Heart right ventricle (tissue), 16 donors: ENCODE measurements at places on chromosomes 2 and 18. TPM values are rescaled to one million over a fixed set of nuclear protein-coding genes. Genes with fewer than 3 reads are reported as not detected.

- no peak for DNase-seq
Measured at GRCh38 chr18:78975699-78976335, 3.8 kb upstream of the SALL3 start.

Gene ASB1
- 51.2 TPM for total RNA-seq

DNA sequence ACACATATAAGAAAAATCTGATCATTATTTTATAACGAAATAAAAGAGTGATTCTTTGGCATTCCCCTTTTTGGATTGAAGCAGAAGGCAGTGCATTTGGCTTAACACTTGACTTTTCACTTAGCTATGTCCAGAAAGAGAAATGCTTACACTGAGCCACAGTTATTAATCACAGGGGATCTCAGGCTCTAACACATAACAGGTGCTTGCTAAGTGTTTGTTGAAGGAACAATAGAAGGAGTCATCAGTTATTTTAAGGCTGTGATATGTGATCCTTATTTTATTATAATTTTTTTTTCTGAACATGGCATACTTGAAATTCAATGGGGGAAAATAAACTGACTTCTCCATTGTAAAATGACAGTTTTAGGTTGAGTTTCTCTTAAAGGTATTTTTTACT lies 209.5 kb downstream of the UBE2E3 start:
- DNase-seq: no peak

GRCh38 chr18:54269893-54270844 lies 852 bp downstream of the POLI start:
- DNase-seq: peak; percentile 38

Gene NCKAP1
- 141 TPM for total RNA-seq

Gene TUBB8B
- total RNA-seq: not detected

- no peak for DNase-seq
Measured at GRCh38 chr18:61703508-61703907, 189.3 kb downstream of the RNF152 start.

Gene PTPN2
- 14.0 TPM for total RNA-seq

DNA sequence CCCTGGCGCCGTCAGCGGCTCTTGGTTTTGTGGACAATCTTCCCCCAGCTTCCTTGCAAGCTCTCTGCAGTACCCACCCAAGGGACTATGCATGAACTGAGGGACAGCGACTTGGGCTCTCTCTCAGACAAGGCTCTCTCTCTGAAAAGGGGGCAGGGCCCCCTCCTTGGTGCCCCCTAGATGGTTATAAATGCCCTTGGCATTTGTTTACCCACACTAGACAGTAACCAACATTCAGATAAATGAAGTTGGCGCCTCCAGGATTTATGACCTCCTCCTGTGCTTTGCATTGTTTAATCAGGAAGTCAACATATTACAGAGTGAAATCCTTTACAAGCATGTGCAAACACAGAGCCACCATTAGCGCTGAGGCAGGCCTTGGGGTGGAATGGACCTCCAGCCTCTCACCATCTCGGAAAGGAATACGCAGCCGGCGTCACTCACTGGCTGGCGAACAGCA lies 547.4 kb upstream of the ID2 start:
- DNase-seq: no peak

- peak; percentile 40 for DNase-seq
Measured at GRCh38 chr2:48249025-48249424, 280.9 kb upstream of the STON1 start.

Gene POTEI
- not detected for total RNA-seq

Gene MARCHF4
- not detected for total RNA-seq

Gene ABCB11
- not detected for total RNA-seq

- no peak for DNase-seq
Measured at GRCh38 chr18:62538881-62539280, 16.1 kb downstream of the ZCCHC2 start.

- no peak for DNase-seq
Measured at GRCh38 chr2:38163006-38163405, 87.1 kb upstream of the CYP1B1 start.

- no peak for DNase-seq
Measured at GRCh38 chr18:39960550-39960949, 1994.5 kb upstream of the PIK3C3 start.

- DNase-seq: no peak
Measured at GRCh38 chr2:219675221-219675620, 47.8 kb downstream of the SLC4A3 start.

DNA sequence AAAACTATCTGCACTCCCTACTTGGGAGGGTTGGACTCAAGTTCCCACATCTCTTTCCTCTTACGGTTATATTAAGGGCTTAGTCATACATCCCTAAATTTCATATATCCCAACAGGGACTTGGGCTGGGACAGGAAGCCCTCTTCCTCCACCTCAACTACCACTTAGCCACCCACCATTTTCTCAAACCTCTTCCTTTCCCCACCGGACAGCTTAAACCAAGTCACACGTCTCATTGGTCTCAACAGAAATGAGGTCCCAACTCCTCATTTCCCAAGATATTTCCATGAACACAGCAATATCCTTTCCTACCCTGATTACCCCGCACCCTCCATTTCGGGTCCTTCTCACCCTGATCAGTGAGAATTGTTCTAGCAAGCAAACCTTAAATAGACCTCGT lies 736 bp downstream of the ZSCAN30 start:
- no peak for DNase-seq

- DNase-seq: no peak
Measured at GRCh38 chr18:43965691-43966090, 688.4 kb upstream of the SYT4 start.

Gene CDK15
- total RNA-seq: 0.15 TPM

DNA sequence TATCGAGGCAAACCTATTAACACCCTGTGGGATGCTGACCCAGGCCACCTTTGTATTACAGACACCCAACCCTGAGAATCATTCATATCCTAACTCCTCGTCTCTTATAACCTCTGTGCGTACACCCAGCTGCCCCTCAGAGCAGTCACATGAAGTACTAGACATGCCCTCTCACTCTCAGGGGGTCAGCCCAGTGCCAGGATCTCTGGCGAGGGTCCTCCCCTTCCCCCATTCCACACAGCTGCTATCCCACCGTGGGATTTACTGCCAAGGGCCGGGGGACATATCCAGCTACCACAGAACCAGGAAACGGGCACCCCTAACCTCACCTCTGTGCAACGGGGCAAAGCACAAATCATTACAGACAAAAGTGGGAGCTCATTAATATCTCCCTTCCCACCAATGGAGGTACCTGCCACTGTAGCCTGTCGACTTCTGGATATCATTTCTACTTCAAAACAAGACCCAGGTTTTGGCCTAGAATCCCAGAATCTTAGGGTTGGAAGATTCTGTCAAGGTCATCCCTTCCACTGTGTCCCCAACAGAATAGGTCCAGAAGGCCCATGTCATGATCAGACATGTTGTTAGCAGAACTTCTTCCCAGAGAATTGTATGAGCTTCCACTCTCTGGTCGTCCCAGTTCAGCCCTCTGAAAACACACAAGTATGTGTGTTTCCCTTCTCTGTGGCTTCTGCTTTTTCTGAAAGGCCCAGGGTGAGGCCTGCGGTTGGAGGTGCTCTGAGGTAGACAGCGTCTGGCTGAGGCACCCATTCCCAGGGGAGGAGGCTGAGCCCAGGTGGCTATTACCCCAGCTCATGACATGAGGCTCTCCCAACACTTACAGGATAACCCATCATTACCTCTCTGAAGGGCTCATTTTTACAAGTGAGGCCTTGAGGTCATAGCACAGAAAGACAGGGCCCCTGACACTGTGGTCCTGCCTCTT lies 1.7 kb downstream of the TMBIM1 start:
- no peak for DNase-seq

DNA sequence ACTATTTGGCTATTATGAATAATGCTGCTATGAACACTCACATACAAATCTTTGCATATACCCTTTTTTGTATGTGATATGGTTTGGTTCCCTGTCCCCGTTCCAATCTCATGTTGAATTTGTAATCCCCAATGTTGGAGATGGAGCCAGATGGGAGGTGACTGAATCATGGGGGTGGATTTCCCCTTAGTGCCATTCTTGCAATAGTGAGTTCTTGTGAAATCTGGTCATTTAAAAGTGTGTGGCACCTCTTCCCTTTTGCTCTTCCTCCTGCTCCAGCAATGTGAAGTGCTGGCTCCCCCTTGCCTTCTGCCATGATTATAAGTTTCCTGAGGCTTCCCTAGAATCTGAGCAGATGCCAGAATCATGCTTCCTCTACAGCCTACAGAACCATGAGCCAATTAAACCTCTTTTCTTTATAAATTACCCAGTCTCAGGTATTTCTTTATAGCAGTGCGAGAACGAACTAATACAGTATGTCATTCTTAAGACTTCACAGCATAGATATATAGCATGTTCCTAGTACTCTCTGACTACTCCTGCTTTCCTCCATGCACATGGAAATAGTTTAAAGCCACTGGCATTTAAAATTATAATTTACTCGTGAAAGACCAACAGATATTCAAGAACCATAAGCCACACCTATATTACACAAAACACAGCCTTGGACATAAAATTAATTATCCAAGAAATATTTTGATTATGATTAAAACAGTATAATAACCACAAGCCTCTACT lies 75.2 kb downstream of the COBLL1 start:
- no peak for DNase-seq

DNA sequence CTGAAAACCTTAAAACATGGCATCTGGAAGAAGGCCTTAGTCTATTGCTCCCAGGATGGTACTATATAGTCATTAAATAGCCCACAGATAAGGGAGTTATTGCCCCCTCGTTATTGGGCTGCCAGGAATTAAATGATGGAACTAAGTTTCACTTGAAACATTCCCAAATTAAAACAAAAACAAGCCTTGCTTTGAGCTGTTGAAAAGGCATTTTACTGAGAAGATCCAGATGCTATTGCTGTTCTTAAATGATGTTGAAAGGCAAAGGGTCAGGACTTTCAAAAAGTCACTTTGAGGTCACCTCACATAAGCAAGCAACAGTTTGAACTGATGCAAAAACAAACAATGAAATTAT lies 2.0 kb upstream of the AMMECR1L start:
- no peak for DNase-seq

Gene COLEC12
- total RNA-seq: 7.6 TPM

DNA sequence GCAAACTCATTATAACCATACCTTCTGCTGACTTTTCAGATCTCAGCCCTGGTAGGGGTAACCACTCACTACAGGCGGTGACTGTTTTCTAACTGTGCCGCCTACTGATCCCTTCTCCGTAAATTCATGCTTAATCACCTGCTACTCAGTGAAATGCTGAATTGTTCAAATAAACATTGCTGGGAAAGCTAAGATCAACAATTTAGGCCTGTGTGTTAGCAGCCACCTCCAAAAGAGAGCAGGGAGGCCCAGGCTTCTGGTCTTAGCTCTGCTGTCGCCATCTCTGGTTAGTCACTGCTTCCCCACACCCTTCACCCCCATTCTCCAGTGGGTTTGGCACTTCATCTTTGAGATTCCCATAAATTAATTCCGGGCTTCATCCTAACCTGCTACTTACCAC lies 21.8 kb upstream of the NT5C1B start:
- DNase-seq: no peak

GRCh38 chr2:161913865-161914264 lies 160.2 kb downstream of the DPP4 start:
- no peak for DNase-seq

DNA sequence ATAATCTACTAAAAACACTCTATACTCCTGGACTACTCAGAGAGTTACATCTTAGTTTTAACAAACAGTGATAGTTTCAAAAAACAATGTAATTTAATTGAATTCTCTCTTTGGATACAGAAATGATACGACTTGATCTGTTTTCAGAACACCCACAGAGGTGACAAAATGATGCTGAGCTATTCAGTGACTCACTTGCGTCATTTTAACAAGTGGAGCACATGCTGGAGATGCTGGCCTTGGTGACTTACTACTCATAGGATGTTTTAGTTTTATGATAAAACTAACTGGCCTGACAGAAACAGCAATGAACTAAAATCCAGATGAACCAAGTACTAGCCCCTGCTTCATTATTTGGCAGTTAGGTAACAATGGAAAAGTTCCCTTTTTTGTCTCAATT lies 101.3 kb upstream of the ITGB6 start:
- no peak for DNase-seq

- no peak for DNase-seq
Measured at GRCh38 chr18:75053028-75053629, 155.8 kb downstream of the PTGR3 start.

GRCh38 chr2:105761931-105762515 lies 17.3 kb downstream of the NCK2 start:
- DNase-seq: no peak

DNA sequence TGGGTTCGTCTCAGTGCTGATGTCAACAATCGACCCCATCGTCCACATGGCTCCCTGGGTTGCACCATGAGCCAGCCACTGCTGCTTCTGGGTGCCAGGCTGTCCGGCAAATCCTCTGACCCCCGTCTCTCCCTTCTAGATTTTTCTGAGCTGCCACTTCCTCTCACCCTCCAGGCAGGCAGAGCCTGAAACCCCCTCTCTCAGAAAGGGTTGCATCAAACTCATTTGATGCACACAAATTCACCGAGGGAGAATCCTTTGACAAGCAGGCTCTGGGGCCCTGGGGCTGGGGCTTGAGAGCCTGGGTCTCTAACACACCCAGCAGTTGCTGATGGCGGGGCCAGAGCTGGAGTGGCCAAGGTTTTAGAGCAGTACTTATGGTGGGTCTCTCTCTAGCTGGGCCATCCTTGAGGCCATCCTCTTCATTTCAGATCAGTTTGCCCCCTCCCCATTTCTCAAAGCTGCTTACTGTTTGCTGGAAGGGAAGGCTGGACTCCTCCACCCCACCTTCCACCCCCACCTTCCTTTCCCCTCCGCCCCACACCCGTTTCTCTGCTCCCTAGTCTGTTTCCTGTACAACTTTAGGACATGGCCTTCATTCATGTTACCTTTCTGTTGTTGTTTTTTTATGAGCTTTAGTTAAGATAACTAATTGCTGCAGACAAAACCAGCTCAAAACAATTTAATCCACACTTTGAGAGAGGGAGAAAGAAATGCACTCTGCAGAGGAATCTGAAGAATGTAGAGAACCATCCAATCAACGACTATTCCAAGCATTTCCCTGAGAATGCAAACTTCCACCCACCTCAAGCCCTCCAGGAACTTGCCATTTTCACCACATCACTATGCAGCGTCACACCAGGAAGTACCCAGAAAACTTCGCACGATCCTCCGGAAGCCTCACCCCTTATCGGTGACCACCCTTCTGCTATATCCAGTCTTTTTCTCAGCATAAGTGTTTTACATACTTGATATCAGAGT lies 69.5 kb downstream of the ARL4C start:
- no peak for DNase-seq

- DNase-seq: no peak
Measured at GRCh38 chr2:69559442-69560146, 83.9 kb downstream of the AAK1 start.

- DNase-seq: no peak
Measured at GRCh38 chr2:176099728-176100546, at the start of gene HOXD12. HOXD12 (plus strand) TSS chr2:176099795; CDS start chr2:176099802, 7 bp downstream.

DNA sequence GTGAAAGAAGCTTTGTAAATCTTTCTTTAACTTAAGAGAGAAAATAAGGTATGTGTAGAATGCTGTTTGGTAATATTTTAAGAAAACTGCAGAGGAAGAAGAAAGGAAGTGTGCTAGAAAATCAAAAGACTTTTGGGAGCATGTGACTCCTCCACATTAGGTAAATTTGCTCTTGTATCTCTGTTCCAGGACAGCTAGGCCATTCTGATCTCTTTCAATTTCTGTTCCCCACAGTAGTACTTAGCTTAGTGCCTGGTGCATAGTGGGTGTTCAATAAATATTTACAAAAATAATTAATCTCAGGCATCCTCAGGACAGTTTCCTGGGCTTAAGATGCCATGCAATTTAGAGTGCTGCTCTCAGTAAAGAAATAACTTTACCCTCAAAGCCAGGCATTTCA lies 105.0 kb downstream of the GPD2 start:
- DNase-seq: no peak

- no peak for DNase-seq
Measured at GRCh38 chr2:206198677-206199076, 39.0 kb downstream of the EEF1B2 start.

Gene UGT1A5
- total RNA-seq: not detected

Gene NAT8
- total RNA-seq: not detected
